ENCODE measurements at places on chromosomes 16 and 17. TPM values are rescaled to one million over a fixed set of nuclear protein-coding genes. Genes with fewer than 3 reads are reported as not detected.

The RTN4RL1 gene
- total RNA-seq = 1.1 TPM

The TP53TG3B gene
- total RNA-seq = not detected

The PRR15L gene
- total RNA-seq = not detected

The SMIM36 gene
- total RNA-seq = not detected

The TM4SF5 gene
- total RNA-seq = not detected

The GDPD3 gene
- total RNA-seq = 0.99 TPM

The C16orf74 gene
- total RNA-seq = 7.0 TPM

The AANAT gene
- total RNA-seq = not detected

The CMTM1 gene
- total RNA-seq = 1.6 TPM

The GRIN2A gene
- under 0.01 TPM for total RNA-seq

The ADAD2 gene
- total RNA-seq = not detected
